ENCODE measurements at places on chromosomes 1 and 21.

DNA sequence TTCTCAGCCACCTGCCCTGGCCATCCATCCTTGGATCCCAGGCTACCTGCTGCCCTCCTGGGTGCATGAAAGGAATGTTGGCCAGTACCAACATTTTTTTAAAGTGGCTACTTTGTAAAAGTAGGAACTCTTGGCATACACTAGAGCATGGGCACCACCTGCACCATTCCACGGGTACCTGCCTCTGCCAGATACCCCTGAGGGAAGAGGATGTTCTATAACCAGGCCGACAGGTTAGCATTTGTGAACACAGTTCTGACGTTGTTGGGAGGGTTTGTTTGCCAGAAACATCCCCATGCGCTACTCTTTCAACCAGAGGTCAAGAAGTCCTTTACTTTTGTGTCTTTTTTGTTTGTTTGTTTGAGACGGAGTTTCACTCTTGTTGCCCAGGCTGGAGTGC lies 43.0 kb downstream of the EVA1C start:
- no peak for DNase-seq

GRCh38 chr1:215476541-215476940 lies 90.6 kb upstream of the KCTD3 start:
- no peak for DNase-seq

GRCh38 chr1:211336161-211336560 lies 9.5 kb downstream of the TRAF5 start:
- DNase-seq: no peak

DNA sequence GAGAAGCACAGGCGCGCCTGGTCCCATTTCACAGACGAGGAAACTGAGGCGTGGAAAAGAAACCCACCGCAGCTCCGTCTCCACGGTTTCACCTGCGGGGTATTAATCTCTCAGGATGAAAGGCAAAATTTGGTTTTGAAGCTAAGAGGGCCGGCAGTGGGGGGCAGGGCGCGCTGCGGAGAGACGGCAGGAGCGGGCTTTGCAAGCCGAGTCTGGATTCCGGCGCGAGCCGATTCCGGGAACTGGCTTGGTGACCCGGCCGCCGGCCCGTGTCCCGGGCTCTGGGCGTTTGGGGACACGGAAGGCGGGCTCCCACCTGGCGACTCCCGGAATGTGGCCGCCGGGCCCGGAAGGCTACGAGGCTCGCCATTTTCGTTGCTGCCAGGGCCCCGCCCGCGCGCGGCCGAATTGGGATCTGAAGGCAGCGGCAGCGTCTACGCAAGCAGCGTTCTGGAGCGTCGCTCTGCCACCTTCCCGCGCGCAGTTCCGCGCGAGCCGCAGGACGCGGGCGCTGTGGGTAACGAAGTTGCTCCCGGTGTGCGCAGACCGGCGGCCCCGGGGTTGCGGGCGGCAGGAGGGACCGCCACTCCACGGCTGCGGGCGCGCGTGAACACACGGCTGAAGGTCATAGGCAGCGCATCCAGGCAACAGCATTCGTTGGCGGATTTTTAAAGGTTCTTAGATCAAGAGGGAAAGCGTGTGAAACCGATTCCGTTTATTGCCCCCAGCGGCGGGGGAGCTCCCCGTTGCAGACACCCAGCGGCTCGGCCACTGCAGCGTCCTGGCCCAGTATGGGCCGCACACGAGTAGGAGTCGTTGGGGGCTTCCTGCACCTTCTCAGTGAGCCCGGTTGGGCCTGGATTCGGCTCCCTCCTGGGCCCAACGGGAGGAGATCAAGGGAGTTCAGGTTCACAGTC lies 5.4 kb upstream of the PRDM16 start:
- DNase-seq: no peak

DNA sequence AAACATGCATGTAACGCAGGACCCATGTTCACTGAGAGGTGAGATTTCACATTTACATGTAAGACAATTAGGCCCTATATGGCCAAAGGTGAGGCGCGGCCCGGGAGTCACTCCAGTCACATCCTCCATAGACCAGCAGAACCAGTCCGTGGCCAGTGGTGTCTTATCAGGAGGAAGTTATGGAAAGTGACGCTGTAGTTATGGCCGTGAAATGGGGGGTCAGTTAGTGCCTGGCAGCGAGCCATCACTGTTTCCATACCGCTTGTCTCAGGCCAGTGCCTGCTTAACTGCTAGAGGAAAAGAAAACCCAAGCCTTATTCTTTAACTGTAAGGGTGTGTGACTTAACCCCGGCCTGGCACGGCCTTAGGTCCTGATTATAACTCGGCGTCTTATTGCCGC lies 6.1 kb downstream of the C1orf159 start:
- no peak for DNase-seq

DNA sequence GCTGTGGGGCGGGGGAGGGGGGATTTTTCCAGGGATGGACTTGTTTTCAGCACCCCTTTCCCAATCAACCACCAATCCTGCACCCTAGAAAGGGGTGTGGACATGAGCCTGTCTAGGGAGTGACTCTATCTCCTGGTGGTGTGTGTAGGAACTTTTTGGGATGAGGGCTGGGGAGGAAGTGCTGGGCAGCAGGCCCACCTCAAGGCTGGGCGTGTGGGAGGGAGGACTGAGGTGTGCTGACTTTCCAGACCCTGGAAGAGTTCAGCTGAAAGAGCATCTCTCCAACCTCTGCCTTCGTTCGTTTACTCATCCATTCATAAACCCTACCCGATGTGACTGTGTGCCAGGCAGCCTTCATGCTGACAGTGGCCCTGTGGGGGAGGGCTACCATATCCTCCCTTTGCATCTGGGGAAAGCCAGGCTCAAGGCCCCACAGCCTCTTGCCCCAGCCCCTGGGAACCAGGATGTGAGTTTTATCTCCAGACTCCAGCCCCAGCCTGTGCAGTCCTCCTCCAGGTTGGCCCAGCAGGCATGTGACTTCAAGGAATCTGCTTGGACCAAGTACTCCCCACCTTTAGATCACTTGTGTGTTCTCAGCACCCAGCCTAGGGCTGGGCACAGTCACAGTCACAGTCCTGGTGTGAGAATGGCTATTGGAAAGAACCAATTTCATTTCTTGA lies 6.7 kb downstream of the KNCN start:
- DNase-seq: no peak

- DNase-seq: no peak
Measured at GRCh38 chr1:206497363-206497762, 10.0 kb upstream of the RASSF5 start.

DNA sequence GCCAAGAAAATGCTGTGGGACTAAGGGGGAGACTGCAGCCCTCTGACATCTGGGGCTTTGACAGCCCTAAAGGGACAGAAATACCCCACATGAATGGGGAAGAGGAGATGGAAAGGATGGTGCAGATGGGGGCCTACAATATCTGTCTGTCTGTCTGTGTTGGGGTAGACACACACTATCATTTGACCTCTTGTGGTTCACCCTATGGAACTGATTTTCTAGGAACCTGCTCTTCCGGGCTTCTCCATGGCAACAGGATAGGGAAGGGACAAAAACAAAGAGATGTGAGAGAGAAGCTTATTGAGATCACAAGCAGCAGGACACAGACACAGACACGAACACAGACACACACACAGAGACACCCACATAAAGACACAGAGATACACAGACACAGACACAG lies 17.1 kb downstream of the KIF21B start:
- DNase-seq: no peak

DNA sequence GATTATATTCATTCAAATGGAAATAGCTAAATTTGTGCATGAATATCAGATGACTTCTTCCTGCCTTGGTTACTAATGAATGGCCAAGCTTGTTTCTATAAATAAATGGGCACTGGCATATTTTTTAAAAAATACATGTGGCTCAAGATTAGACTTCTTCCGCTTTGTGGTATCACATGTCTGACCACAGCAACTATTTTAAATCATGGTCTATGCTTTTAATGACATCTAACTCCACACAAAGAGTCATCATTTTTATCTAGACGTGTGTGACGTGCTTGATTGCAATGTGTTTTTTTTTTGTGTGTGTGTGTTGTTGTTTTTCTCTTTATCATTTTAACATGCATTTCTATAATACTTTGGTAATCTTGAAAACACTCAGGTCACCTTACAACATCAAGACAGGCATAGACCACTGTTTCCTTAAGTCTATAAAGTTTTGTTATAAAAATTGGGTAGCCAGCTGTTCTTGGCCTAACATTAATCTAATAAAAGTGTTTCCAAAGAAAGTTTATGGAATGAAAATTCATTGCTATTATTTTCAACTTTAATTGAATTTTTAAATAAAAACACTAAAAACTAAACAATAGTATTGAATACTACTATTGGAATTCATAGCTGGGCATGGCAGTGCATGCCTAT lies 29.5 kb downstream of the RGS1 start:
- no peak for DNase-seq

DNA sequence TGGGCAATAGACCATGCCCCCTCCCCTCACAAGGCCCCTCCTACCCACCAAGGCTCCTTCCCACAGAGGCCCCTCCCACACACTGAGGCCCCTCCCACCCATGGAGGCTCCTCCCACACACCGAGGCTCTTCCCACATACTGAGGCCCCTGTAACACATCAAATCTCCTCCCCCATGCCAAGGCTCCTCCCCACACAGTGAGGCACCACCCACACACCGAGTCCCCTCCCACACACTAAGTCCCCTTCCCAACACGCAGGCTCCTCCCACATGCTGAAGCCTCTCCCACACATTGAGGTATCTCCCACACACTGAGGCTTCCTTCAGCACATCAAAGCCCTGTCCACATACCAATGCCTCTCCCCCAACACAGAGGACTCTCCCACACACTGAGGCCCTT lies 391.8 kb downstream of the CAMTA1 start:
- no peak for DNase-seq

GRCh38 chr1:212608959-212609700 lies 569 bp downstream of the ATF3 start:
- peak; percentile 30 for DNase-seq

DNA sequence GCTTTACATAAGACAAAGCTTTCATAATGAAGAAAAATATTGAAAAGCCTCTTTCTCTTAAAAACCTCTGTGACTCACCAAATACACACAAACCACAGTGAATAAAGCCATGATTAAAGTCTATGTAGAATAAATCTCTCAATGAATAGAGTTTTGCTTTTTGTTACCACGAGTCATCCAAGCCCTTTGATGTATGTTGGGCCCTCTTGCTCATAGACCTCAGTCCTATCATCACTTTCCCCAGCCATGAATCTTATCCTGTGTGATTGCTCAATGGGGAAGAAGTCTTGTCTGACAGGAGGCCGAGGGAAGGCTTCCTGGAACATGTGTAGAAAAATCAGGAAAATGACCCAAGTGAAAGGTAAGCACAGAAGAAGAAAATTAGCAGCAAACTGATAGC lies 60.8 kb downstream of the NGF start:
- DNase-seq: no peak

GRCh38 chr1:157277913-157278312 lies 139.7 kb upstream of the ETV3 start:
- DNase-seq: no peak
